Neural progenitor cell (in vitro differentiated cells): ENCODE measurements at places on chromosomes 5 and 9.

GRCh38 chr9:136723362-136723976, 11.1 kb downstream of the DIPK1B start:
- DNase-seq: no peak

GRCh38 chr5:36373527-36374086, 71.9 kb upstream of the RANBP3L start:
- DNase-seq: no peak

DNA sequence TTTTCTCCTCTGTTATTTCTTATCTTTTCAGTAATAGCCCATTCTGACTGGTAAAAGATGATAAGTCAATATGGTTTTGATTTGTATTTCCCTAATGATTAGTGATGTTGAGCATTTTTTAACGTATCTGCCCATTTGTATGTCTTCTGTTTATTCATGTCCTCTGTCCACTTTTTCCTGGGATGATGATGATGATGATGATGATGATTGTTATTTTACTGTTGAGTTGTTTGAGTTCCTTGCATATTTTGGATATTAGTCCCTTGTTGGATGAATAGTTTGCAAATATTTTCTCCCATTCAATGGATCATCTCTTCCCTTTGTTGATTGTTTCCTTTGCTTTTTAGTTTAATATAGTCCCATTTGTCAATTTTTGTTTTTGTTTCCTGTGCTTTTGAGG, 27.0 kb downstream of the UTP15 start:
- DNase-seq: no peak

GRCh38 chr5:113336975-113337374, 97.8 kb downstream of the TSSK1B start:
- peak; percentile 47 for DNase-seq

GRCh38 chr9:126636983-126637798, 23.5 kb downstream of the LMX1B start:
- DNase-seq: no peak

- DNase-seq: no peak
Observed at GRCh38 chr5:154818471-154819116, 31.8 kb downstream of the FAXDC2 start.

DNA sequence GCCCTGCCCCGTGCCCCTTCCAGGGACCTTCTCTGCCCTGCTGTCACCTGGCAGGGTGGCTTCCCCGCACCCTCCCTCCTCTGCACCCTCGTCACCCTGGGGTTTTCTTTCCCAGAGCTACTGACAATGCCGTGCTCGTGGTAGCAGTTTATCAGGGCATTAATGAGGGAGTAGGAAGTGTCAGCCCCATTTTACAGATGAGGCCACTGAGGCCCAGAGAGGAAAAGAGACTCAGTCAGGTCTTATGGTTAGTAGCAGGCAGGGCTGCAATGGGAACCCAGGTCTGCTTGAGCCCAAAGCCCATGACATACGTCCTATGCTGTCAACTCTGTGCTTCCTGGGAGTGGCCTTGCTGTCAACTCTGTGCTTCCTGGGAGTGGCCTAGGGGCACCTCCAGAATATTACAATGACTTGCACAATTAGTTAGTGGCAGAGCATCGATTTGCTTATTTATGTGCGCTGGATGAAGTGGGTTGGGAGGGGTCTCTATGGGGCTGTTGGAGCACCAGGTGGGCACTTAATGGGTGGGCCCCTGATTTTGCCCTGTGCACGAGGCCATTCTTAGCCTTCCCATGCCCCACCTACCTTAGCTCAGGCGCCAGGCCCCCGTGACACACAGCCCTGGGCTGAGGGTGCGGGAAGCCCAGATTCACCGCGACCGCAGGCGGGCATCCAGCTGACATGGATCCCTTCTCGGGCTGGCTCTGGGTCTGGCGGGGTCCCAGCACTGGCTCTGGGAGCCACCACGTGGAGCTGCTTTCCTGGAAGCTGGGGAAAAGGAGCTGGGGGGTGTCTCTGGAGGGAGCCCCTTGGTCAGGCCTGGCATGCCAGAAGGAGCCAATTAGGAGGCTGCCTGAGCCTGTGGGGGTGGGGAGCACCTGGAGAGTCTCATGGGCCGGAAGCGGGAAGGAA, 82.0 kb upstream of the ORM1 start:
- no peak for DNase-seq

GRCh38 chr5:165370794-165371193, 1865.4 kb downstream of the MAT2B start:
- DNase-seq: no peak

DNA sequence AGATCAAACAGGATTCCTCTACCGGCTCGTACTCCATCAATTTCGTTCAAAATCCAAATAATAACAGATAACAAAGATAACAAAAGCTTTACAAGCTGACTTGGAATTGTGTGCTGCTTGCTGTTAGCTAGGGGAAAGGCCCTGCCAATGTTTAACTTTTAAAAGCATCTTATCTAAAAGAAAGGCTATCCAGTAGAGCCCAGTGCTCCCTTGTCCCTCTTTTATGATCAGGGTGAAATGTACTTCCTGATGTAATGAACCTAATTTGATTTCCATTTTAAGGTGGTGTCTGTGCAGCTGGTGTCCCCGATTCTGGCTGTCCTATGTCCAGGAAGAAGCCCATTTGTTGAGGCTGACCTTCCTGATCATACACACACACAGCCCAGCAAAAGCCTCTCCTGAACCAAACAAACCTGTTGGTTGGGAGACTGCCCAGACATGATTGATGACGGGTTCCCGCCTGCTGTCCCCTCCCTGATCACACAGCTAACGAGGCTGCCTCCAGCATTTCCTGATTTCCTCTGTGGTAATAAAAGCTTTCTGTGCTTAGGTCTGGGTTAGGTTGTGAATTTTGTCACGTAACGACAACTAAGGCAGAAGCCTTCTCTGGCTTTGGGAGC, 54.1 kb downstream of the PWWP2A start:
- DNase-seq: no peak

DNA sequence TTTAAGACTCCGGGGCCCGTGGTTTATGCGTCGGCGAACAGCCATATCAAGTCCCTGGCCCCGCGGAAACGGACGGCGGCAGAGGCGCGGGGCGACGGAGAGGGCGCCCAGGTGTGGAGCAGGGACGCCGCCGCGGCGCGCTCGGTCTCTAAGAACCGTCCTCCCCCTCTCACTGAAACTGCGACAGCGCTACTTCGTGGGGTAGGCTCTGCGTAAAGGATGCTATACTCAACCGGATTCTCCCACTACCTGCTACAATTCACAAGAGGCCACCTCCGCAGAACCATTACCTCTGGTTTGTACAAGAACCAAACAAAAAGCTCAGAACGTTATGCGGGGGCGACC, 404 bp downstream of the MRNIP start:
- DNase-seq: peak; percentile 68

GRCh38 chr5:74341221-74341620, 299.3 kb downstream of the ENC1 start:
- no peak for DNase-seq

- no peak for DNase-seq
Observed at GRCh38 chr5:133602835-133603380, 9.4 kb downstream of the FSTL4 start.

GRCh38 chr9:99146574-99146973, 41.7 kb downstream of the TGFBR1 start:
- no peak for DNase-seq

DNA sequence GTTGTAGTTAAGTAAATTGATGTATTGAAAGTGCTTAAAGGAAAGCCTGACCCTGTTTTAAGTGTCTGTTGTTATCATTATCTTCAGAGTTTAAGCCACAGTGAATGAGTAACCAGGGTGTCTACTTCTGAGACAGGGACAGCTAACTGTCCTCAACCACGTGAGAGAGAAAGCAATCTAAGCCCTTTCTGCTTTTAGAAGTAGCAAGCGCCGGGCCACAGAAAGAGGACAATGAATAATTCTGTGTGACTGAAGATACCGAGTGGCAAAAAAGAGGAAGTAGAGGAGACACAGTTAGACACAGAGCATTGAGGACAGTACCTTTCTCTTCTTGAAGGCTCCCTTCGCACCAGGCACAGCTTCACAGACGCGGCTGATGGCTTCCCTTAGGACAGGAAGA, 86.3 kb downstream of the S1PR3 start:
- DNase-seq: no peak

- DNase-seq: no peak
Observed at GRCh38 chr5:39757131-39757530, 332.4 kb upstream of the DAB2 start.

- DNase-seq: no peak
Observed at GRCh38 chr5:21140987-21141386, 1153.0 kb upstream of the CDH18 start.

- DNase-seq: no peak
Observed at GRCh38 chr5:154491941-154492340, 13.9 kb upstream of the HAND1 start.

DNA sequence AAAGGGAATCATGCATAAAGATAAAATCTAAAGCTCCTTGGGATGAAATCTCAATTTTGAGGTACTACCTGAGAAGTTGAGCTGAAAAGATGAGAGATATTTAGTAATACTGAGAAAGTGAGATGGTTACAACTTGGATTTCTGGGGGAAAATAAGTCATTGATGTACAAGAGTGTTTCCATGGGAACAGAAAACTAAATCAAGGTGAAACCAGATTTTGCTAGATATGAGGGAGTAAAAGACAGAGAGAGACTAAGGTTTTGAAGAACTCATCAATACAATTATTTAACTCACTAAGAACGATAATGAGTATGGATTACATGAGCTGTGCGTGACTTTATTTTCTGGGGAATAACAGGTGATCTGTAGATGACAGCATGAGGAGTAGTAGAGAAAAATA, 10.2 kb upstream of the ST8SIA4 start:
- DNase-seq: no peak

GRCh38 chr9:130199605-130200004, 27.4 kb downstream of the NCS1 start:
- no peak for DNase-seq

DNA sequence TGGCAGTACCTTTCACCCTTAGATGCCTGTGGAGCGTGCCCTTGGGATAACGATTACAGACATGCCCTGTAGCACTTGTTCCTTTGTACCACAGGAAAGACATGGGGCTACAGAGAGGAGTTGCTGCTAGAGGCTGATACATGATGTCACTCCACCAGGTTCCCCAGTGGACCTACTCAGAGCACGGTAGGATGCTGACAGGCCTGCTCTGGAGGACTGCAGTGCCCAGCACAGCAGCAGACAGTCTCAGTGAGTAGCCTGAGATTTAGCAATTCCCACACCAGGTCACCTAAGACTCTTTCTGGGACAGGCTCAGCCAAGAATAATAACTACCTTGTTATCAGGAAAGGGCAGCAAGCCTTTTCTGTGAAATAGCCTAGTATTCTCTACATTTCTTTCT, 28.8 kb downstream of the PDE4D start:
- no peak for DNase-seq

GRCh38 chr9:37915911-37916470, 12.1 kb upstream of the SLC25A51 start:
- no peak for DNase-seq

- DNase-seq: no peak
Observed at GRCh38 chr9:13992138-13993088, 321.5 kb downstream of the NFIB start.

GRCh38 chr5:143679777-143680176, 132.2 kb upstream of the HMHB1 start:
- no peak for DNase-seq

GRCh38 chr9:120267929-120268328, 312.0 kb downstream of the CDK5RAP2 start:
- no peak for DNase-seq

DNA sequence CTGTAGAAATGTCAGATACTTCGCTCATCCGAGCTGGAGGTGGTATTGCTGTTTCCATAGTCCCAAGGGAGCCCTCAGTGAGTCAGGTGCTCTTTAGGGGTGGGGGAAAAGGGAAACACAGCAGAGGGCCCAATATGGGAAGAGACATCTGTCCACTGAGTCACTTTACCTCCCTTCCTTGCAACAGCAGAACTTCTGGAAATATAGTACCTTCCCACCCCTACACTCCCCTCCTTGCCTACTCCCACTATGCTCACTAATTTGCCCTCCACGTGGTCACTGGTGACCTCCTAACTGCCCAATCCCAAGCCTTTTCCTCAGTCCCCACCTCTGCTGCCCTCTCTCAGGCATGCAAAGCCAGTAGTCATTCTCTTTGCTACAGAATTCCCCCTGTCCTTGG, 1.9 kb downstream of the HK3 start:
- DNase-seq: no peak

DNA sequence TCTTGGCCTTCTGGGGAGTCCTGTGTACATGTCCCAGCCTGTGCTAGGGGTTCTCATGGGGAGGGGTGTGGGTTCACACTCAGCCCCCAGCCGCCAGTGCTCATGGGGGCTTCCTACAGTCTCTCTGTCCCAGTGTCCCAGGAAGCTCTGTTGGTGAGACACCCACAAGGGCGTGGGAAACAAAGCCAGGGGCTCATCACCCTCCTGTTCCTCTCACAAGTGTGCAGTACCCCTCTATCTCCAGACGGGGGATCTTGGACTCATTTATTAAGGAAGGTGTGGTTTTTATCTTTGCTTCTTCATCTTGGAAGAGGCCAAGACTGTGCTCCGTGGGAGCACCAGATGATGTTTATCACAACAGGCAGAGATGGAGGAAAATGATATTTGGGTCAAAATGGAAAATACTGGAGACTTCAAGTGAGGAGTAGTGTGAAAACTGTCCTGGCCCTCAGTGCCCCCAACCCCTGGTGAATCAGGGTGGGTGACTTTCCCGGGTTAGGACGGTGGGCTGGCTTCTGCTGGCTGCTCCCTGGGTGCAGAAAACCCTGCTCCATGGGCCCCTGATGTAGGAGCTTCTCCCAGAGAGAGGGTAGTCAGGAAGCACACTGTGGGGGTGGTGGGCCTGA, 15.2 kb downstream of the TMEM171 start:
- DNase-seq: peak; percentile 56

DNA sequence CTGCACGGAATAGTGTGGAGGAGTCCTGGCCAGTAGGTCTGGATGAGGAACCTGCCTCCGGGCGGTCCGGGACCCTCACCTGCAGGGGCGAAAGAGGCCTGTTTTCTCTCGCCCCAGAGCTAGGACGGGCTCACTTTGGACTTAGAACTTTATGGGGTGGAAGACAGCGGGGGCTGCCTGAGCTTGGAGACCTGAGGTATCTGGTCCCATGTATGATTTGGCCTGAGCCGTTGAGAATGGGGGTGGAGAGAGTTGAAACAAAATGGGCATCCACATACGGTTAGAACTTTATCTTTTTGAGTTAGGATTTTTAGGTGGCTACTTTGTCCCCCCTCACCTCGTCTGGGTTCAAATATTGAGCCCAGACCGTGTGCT, 681 bp upstream of the ETF1 start:
- no peak for DNase-seq

DNA sequence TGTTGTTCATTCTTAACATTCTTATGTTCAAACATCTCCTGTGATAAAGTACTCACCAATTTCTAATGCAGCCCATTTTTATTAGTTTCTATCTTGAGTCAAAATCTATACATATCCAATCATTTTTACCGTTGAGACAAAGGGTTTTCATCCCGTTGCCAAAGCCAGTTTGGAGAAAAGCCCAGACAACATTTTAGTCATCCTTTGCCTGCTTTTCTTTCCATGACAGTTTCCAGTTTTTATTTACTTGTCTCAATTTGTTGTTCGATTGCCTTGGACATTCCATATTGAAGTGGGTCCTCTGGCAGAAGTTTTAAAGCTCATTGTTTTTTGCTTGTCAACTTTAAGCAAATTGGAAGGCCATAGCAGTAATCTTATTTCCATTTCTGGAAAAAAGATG, 123.9 kb downstream of the RAB3C start:
- DNase-seq: no peak

GRCh38 chr5:131541762-131542161, 93.3 kb downstream of the RAPGEF6 start:
- DNase-seq: no peak
